ENCODE measurements at places on chromosomes 7 and 10. TPM values are rescaled to one million over a fixed set of nuclear protein-coding genes. Genes with fewer than 3 reads are reported as not detected.

- DNase-seq = no peak
- H3K27ac ChIP-seq = no peak overlapping the region
- H3K4me1 ChIP-seq = no peaks in the 10 kb centered on the region
- no peaks in the 10 kb centered on the region for H3K36me3 ChIP-seq
Observed at GRCh38 chr10:24947304-24948097, 4.9 kb downstream of the PRTFDC1 start.

DNA sequence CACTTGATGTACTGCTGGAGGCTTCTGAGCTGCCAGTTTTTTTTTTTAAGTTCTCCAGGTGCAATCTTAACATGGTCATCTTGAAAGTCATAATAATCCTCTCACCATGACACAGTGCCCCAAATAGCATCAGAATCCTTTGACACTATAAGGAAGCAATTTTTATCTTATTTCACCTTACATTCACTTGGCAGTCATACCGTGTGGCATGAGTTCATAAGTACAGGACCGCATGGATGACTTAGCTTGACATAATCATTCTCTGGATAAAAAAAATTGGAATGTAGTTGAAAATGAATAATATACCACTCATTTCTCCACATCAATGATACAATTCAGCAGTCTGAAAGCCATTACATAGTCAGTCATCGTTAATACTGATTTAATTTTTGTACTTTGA is 25.6 kb upstream of the TMEM196 start:
- H3K4me3 ChIP-seq = no peak overlapping the region
- no peaks in the 10 kb centered on the region for H3K27me3 ChIP-seq
- no peaks in the 10 kb centered on the region for H3K36me3 ChIP-seq
- H3K4me1 ChIP-seq = no peaks in the 10 kb centered on the region
- no peak for DNase-seq
- no peak overlapping the region for H3K27ac ChIP-seq

The ITIH5 gene
- polyA plus RNA-seq = 4.4 TPM

DNA sequence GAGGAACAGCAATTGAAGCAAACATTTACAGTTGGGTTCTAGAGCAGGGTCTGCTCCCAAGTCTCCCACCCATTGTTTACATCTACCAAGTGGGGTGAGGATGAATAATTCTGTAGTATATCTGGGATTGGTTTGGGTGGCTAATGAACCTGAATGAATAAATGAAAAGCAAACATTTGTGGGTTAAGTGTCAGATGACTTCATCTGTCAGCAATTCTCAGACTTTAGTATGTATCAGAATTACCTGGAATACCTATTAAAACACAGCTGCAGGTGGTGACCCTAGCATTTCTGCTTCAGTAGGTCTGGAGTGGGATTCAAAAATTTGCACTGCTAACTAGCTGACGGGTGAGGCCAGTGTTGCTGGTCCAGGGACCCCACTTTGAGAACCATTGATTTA is 18.0 kb upstream of the NPVF start:
- H3K4me1 ChIP-seq = no peaks in the 10 kb centered on the region
- no peak overlapping the region for H3K4me3 ChIP-seq
- H3K27ac ChIP-seq = no peak overlapping the region
- H3K27me3 ChIP-seq = no peaks in the 10 kb centered on the region

The XRCC2 gene
- polyA plus RNA-seq = 0.19 TPM

The HOGA1 gene
- 20.5 TPM for polyA plus RNA-seq

- no peaks in the 10 kb centered on the region for H3K36me3 ChIP-seq
- no peak overlapping the region for H3K4me3 ChIP-seq
Observed at GRCh38 chr10:6430423-6430980, 149.6 kb downstream of the PRKCQ start.

Measured in pancreas (tissue), 10 donors.